ENCODE measurements at places on chromosomes 5 and 9. TPM values are rescaled to one million over a fixed set of nuclear protein-coding genes. Genes with fewer than 3 reads are reported as not detected.

Gene IFNB1
- total RNA-seq = not detected

Gene FBP2
- total RNA-seq = 0.46 TPM

Gene BRD3
- total RNA-seq = 16.5 TPM

Gene C5orf52
- total RNA-seq = not detected

Gene ASPN
- total RNA-seq = 1.4 TPM

Gene SLCO6A1
- total RNA-seq = not detected

Gene MAMDC2
- total RNA-seq = 3.7 TPM

Gene GALNT12
- total RNA-seq = 9.7 TPM

Gene PPP1R26
- 12.6 TPM for total RNA-seq

Gene ZNF346
- 6.9 TPM for total RNA-seq

Gene CATSPER3
- total RNA-seq = 0.29 TPM

Gene FOXD4L3
- not detected for total RNA-seq

Gene SLC25A51
- total RNA-seq = 15.9 TPM

Gene ARID3C
- not detected for total RNA-seq

Gene IRX1
- 0.56 TPM for total RNA-seq

Gene C5orf34
- 0.34 TPM for total RNA-seq

Gene HK3
- 0.95 TPM for total RNA-seq

Gene FABP6
- not detected for total RNA-seq

Gene SCGB3A2
- total RNA-seq = 0.24 TPM

Gene TAF11L5
- not detected for total RNA-seq

Gene ELOVL7
- 6.7 TPM for total RNA-seq

Gene PAIP1
- 30.5 TPM for total RNA-seq

All from pancreas (tissue), 10 donors.